ENCODE measurements at places on chromosomes 1 and 21. TPM values are rescaled to one million over a fixed set of nuclear protein-coding genes. Genes with fewer than 3 reads are reported as not detected.

GRCh38 chr21:34590520-34590919, 24.4 kb downstream of the RCAN1 start:
- no peak for DNase-seq
- H3K4me3 ChIP-seq: no peak overlapping the region
- H3K4me1 ChIP-seq: no peaks in the 10 kb centered on the region
- H3K27me3 ChIP-seq: no peaks in the 10 kb centered on the region
- no peak overlapping the region for H3K27ac ChIP-seq

DNA sequence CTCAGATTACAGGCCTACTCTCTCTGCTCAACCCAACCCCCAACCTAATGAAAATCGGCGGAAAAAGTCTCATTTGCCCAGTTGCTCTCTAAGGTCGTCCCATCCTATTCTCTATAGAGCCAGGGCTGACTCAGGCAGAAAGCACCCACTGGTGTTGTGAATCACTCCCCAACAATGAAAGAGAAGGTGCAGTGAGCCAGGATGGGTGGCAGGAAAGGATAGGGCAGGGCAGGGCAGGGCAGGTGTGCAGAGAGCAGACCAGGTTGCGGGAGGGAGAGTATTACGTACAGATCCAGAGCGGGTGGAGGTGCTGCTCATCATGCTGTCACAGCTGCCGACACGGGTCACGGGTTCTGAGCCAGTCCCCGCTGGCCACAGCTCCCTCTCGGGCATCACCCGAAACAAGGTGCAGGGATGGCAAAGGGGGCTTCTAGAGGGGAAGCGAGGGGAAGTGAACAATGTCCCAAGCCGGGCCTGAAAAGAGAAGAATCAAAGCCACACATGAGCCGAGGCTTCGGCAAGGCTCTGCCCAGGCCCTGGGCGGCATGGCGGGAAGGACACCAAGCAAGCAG, 5.3 kb downstream of the C1orf116 start:
- H3K27me3 ChIP-seq: peaks cover 9% of the 10 kb centered on the region
- H3K4me1 ChIP-seq: no peaks in the 10 kb centered on the region
- no peak overlapping the region for H3K27ac ChIP-seq

DNA sequence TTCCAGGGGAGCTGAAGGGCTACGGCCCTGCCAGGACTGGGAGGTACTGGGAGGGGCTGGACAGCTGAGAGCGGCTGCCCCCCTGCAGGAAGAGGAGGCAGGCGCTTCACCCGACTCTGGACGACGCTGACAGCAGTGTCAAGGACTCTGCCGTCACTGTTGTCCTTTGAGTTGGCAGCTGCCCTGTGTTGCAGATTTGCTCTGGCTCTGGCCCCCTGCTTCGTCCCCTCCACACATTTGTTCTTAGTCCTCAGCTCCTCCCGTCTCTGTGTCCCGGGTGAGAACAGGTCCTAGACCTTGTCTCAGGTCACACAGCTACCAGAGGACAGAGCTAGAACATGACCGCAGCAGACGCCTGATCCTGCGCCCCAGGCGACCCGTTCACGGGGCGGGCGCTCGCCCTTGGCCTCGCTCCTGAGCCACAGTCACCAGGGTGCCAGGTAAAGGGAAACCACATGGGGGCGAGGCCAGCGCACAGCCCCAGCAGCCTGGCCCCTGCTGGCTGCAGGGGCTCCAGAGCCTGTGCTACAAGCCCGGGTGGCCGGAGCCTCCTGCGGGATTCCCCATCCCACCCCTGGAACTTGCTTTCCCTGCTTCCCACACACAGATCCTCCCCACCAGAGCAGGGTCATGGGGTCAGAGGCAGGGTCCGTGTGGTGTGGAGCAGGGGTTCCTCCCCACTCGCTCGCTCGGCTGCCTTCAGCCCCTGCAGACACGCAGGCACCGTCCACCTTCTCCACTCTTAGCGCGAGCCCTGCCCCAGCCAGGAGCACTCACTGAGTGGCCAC, 10.7 kb upstream of the NPHP4 start:
- H3K4me1 ChIP-seq: no peaks in the 10 kb centered on the region
- H3K27me3 ChIP-seq: no peaks in the 10 kb centered on the region

DNA sequence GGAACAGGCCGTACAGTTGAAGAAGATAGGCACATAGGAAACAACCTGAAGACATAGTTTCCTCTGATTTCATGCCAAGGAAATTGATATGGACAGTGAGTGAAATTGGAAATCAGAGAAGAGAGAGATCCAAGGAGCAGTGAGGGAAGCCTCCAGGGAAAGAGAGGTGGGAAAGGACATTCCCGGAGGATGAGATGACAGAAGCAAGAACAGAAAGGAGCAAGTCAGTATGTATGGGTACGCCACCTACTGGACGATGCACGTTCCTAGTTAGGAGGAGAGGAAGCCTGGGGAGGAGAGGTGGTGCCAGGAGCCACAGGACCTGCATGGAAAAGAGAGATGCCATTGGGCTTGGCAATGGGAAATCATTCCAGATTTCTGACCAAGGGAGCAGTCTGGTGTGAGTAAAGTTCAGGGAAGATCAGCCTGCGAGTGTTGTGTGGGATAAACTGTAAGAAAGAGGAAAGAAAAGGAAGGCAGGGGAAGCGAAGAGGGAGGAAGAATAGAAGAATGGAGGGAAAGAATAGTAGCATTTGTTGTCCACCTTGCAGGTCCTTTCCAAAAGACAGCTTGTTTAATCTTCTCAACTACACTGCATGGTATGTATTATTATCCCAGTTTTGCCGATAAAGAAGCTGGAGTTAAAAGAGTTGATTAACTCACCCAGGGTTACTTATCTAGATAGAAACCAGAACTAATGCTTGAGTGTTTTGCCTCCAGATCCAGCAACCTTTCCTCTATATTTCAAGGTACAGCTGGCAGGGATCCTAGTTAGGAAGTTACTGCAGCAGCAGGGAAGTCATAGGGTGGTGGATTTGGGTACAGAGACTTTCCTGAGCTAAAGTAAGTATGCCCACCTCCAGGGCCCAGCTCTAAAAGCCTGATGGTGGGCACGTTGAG, 27.4 kb downstream of the C1orf116 start:
- peak; percentile 57 for DNase-seq
- H3K36me3 ChIP-seq: no peaks in the 10 kb centered on the region
- peaks cover 3% of the 10 kb centered on the region for H3K4me1 ChIP-seq
- H3K4me3 ChIP-seq: no peak overlapping the region
- peaks cover 9% of the 10 kb centered on the region for H3K27me3 ChIP-seq
- H3K27ac ChIP-seq: no peak overlapping the region

- H3K4me3 ChIP-seq: no peak overlapping the region
- H3K27me3 ChIP-seq: no peaks in the 10 kb centered on the region
- no peaks in the 10 kb centered on the region for H3K36me3 ChIP-seq
- H3K4me1 ChIP-seq: no peaks in the 10 kb centered on the region
- no peak for DNase-seq
These were observed 112.0 kb downstream of the PDE4B start for GRCh38 chr1:65904681-65905083.

DNA sequence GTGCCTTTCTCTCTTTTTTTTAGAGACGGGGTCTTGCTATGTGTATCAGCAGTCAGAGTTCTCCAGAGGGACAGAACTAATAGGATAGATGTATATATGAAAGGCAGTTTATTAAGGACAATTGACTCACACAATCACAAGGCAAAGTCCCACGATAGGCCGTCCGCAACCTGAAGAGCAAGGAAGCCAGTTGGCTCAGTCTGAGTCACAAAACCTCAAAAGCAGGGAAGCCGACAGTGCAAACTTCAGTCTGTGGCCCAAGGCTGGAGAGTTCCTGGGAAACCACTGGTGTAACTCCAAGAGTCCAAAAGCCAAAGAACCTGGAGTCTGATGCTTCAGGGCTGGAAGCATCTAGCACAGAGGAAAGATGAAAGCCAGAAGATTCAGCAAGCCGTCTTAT, 16.3 kb upstream of the H3-3A start:
- no peaks in the 10 kb centered on the region for H3K27me3 ChIP-seq
- no peaks in the 10 kb centered on the region for H3K4me1 ChIP-seq
- no peak for DNase-seq
- no peaks in the 10 kb centered on the region for H3K36me3 ChIP-seq
- no peak overlapping the region for H3K4me3 ChIP-seq

GRCh38 chr1:57411262-57411661, 12.6 kb downstream of the DAB1 start:
- H3K27me3 ChIP-seq: no peaks in the 10 kb centered on the region
- H3K36me3 ChIP-seq: no peaks in the 10 kb centered on the region
- no peak overlapping the region for H3K27ac ChIP-seq

- H3K27ac ChIP-seq: no peak overlapping the region
- H3K36me3 ChIP-seq: peaks cover 56% of the 10 kb centered on the region
- DNase-seq: no peak
These were observed 154.0 kb downstream of the DHRS3 start for GRCh38 chr1:12464045-12464461.

DNA sequence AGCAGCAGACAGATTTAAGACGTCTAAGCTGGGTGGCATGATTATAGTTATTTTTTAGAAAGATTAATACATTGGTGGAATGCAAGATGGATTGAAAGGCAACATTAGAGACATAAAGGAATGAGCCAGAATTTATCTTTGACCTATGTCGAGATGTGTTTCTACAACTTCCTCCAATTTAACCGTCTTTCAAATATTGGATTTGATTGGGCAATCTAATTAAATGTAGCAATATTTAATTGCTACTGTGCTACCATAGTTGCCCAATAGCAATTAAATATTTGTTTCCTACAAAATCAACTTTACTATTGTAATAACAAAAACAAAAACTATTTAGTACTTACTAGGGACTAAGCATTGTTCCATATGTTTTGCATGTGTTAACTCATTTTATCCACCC, 30.4 kb upstream of the CYP4A22 start:
- no peaks in the 10 kb centered on the region for H3K4me1 ChIP-seq
- H3K27me3 ChIP-seq: no peaks in the 10 kb centered on the region
- no peaks in the 10 kb centered on the region for H3K36me3 ChIP-seq
- no peak for DNase-seq
- H3K4me3 ChIP-seq: no peak overlapping the region

GRCh38 chr1:156709757-156710489, 4.5 kb upstream of the CRABP2 start:
- H3K27me3 ChIP-seq: peaks cover 17% of the 10 kb centered on the region
- H3K27ac ChIP-seq: no peak overlapping the region
- H3K4me3 ChIP-seq: no peak overlapping the region

- no peaks in the 10 kb centered on the region for H3K36me3 ChIP-seq
- no peaks in the 10 kb centered on the region for H3K27me3 ChIP-seq
- peak overlapping the region; percentile 100 for H3K4me3 ChIP-seq
These were observed 931 bp downstream of the FUBP1 start for GRCh38 chr1:77977989-77978292.

- no peak overlapping the region for H3K4me3 ChIP-seq
- H3K27me3 ChIP-seq: no peaks in the 10 kb centered on the region
- H3K4me1 ChIP-seq: peaks cover 16% of the 10 kb centered on the region
- no peak overlapping the region for H3K27ac ChIP-seq
These were observed 2.4 kb upstream of the CGN start for GRCh38 chr1:151508833-151509232.

DNA sequence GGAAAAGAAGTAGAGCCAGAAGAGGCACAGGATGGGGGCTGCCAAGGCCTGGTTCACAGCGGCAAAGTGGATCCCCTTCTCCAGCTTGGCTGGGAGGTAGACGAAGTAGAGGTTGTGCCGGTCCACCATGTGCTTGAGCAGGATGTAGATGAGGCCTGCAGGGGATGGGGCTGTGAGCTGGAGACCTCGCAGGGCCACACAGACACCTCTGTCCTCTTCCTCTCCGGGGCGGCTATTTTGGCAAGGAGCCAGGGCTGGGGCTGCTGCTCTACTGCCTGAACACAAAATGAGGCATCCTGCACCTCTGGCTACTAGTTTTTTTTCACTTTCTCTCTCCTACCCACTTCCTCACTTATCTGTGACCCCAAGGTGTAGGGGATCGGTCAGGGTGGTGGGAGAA, 32.3 kb downstream of the TMEM63A start:
- no peak overlapping the region for H3K4me3 ChIP-seq
- no peaks in the 10 kb centered on the region for H3K27me3 ChIP-seq
- peak; percentile 32 for DNase-seq
- H3K36me3 ChIP-seq: peaks cover 2% of the 10 kb centered on the region

DNA sequence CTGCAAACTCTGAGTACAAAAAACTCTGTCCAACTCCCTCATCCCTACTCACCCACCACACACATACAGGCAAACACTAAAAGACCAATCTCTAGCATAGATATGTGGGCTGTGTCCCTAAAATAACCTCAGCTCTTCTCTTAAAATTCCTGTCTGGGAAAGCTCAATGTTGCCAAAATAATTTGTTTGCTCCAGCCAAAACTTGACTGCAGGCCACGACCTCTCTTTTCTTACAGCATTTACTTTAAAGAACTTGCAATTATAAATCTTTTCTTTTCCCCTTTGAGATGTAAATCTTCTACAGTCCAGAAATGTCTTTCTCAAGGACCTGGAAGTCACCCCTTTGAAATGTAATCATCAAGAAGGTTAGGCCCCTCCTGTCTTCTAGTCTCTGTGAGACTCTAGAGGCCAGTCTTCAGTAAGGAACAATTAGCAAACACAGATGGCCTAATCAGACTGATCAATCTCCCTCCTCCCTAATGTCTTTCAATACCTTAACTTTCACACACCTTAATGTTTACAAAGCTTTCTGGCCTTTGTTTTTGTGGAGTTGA, 483.6 kb upstream of the RGS18 start:
- no peak overlapping the region for H3K27ac ChIP-seq
- H3K4me3 ChIP-seq: no peak overlapping the region
- H3K36me3 ChIP-seq: no peaks in the 10 kb centered on the region
- H3K4me1 ChIP-seq: no peaks in the 10 kb centered on the region

DNA sequence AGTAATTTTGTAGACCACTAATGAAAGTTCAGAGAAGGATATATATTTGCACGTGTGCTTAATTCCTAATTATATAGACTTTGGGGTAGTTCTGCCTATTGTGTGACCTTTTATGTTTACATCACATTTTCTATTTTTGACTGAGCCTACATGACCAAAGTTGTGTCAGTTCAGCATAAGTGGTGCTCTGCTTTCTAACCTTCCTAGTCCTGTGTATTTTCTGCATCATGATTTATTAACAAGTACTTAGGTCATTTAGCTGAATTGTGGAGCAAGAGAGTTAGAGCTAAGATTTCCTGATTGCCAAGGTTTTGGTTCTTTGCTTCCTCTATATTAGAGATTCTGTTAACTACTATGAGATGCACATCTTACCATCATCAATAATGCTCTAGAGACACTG, 176.0 kb downstream of the C1orf21 start:
- H3K36me3 ChIP-seq: no peaks in the 10 kb centered on the region
- no peak overlapping the region for H3K4me3 ChIP-seq
- H3K27me3 ChIP-seq: no peaks in the 10 kb centered on the region
- H3K27ac ChIP-seq: no peak overlapping the region
- no peaks in the 10 kb centered on the region for H3K4me1 ChIP-seq
- no peak for DNase-seq

Gene AKR1A1
- total RNA-seq: 101 TPM

Gene RPS6KC1
- total RNA-seq: 19.0 TPM

Gene OR2L2
- total RNA-seq: 0.52 TPM

Gene OSCP1
- total RNA-seq: 0.94 TPM

Gene MED8
- total RNA-seq: 30.0 TPM

Gene CCDC30
- total RNA-seq: 7.4 TPM

Gene SH2D5
- 0.29 TPM for total RNA-seq
